Colonic mucosa (tissue), 4 donors: ENCODE measurements at places on chromosomes 2 and 18.

- no peak for DNase-seq
Measured at GRCh38 chr2:85674417-85674816, 6.4 kb upstream of the SFTPB start.

GRCh38 chr2:99942561-99943347 is 199.6 kb downstream of the AFF3 start:
- DNase-seq = no peak

- no peak for DNase-seq
Measured at GRCh38 chr2:109279243-109279860, 150.3 kb downstream of the SH3RF3 start.

DNA sequence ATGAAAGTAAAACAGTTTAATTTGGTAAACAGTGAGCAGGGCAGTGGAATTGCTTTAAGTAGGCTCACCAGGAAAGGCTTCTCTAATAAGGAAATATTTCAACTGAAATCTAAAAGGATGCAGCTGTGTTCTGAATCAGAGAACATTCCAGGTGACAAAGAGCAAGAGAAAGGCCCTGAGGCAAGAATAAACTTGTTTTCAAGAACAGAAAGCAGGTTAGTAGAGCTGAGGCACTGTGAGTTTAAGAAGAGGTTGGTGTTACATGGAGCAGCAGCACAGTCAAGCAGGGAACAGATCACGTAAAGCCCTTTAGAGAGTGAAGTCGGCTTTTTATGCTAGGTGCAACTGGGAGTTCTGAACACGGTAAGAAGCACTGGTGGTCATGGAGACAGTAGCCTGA is 57.0 kb upstream of the SCN1A start:
- no peak for DNase-seq

DNA sequence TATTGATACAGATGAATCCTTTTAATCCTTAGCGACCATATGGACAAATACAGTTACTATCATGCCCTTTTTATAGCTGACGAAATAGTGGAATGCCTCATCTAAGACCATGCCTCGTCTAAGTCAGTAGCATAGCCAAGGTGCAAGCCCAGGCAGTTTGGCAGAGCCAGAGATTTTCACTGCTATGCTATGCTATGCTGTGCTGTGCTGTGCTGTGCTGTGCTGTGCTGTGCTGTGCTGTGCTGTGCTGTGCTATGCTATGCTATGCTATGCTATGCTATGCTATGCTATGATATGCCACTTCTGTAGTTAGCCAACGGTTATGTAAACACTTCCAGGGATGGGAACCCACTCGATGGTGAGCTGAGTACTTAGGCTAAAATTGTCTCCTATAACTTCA is 91.6 kb upstream of the MAP4K3 start:
- DNase-seq = no peak

DNA sequence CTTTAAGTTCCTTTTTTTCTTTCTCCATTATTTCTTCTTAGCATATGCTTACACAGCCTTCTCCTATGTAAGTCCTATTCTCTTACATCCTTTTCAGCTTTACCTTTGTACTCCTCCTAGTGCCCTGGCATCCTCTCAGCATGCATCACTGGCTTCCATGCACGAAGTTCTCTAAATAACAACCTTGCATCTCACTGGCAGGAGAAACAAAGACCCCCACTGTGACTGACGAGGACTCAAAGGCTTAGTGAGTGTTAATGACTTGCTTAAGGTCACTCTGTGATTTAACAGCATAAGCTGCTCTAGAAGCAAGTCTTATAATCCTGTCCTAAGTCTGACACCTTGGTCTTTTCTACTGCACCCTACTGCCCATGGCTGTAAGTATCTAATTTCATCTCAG is 1236.0 kb upstream of the CELF4 start:
- DNase-seq = no peak
